ENCODE measurements at places on chromosomes 13 and 19.

DNA sequence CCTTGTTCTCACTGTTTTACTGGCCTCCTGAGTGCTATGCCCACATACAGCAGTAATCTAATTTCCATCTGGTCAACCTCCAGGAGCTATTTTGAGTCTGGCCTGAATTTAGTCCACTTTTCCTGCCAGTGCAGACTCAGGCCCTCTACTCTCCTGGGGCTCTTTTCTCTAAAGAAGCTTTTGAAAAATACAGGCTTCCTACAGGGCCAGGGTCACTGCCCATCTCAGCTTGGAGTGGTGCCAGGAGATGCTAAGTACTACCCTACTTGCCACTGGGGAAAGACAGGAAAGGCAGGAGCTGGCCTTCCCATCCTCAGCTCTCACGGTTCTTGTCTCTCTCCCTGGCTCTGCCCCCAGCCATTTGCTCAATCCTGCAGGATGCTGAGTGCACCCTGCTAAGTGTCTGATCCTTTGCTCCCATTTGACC lies 101.7 kb upstream of the SERP2 start:
- no peak for DNase-seq

DNA sequence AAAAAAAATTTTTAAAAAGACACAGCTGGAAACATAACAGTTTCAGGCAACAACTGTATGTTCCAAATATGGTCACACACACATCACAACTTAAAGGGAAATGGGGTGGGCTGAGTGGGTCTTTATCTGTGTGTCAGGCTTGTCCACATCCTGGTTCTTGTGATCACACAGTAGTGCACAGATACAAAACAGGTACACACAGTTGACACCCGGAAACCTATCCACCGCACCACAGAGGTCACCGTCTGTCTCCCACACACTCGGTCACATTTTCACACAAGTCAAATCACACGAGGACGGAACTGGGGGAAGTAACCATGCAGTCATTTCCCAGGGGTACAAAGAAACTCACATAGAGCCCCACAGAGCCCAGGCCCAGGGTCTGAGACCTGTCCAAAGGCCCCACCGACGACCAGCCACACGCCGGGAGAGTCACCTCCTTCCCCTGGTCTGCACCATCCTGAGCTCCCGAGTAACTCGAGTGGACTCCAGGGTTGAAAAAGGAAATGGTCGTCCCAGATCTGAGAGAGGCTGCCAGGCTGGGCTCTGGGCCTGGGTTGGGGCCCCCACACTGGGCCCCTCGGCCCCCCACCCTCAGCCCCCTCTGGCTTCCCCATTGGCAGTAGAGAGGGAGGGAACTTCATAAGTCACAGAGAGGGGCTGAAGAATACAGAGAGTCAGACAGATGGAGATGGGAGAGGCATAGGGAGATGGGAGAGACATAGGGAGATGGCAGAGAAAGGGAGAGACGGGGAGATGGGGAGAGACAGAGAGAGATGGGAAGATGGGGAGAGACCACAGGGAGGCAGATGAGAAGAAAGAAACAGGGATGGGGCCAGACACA lies 1.3 kb upstream of the PPAN start:
- peak; percentile 67 for DNase-seq

- no peak for DNase-seq
Observed at GRCh38 chr19:4028334-4029246, 21.1 kb downstream of the PIAS4 start.

GRCh38 chr19:48571378-48572162 lies 19.6 kb downstream of the SULT2B1 start:
- DNase-seq, result no peak

GRCh38 chr19:604355-604754 lies 14.7 kb downstream of the HCN2 start:
- no peak for DNase-seq

All from suppressor macrophage (primary cell).